CD8-positive, alpha-beta T cell (primary cell): ENCODE measurements at places on chromosomes 3 and 15.

DNA sequence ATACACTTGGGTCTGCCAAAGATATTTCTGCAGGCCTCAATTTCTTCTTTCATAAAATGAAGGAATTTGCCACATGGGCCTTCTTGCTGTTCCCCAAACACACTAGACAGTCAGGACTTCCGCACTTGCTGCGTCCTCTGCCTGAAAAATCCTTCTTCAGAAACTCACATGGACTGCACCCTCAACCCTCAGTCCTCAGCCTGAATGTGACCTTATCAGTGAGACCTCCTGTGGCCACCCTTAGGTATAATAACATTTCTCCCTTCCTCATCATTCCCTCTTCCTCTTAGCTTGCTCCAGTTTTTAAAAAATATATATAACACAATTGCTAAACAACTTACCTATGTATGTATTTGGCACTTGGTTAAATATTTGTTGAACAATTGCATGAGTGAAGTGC, 257.5 kb downstream of the MFSD1 start:
- DNase-seq: no peak

GRCh38 chr15:28111543-28111942, 12.4 kb upstream of the OCA2 start:
- no peak for DNase-seq

GRCh38 chr3:188150982-188151381, 3.0 kb upstream of the LPP start:
- DNase-seq: no peak

DNA sequence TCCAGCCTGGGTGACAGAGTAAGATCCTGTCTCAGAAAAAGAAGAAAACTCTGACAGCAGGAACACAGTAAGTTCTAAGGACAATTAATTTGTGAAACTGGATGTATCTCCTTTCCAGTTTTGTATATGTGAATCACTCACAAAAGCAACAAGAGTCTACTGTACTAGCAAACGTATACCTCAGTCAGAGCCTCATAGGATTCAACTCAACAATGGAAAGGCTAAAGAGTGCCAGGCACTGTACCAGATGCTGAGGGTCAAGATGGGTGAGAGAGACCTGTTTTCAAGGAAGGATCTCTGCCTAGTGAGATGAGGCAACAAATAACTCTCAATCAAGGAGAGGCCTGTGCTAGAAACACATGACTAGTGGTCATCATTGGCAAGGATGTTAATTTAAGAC, 14.9 kb downstream of the TBL1XR1 start:
- DNase-seq: no peak
